ENCODE measurements at places on chromosomes 2 and 18. TPM values are rescaled to one million over a fixed set of nuclear protein-coding genes. Genes with fewer than 3 reads are reported as not detected.

Gene ZRANB3
- 9.0 TPM for total RNA-seq

Gene SERPINB13
- not detected for total RNA-seq

Gene PTH2R
- total RNA-seq, result not detected

Gene TCF4
- 11.5 TPM for total RNA-seq

Gene SCN9A
- 1.8 TPM for total RNA-seq

Gene DCDC2C
- 0.33 TPM for total RNA-seq

Gene TLX2
- not detected for total RNA-seq

Gene CGREF1
- total RNA-seq, result 0.26 TPM

Gene COL3A1
- total RNA-seq, result not detected

Gene TMEM214
- total RNA-seq, result 34.1 TPM

Gene DUSP2
- 1.0 TPM for total RNA-seq

Gene NCKAP5
- 0.47 TPM for total RNA-seq

Gene LRRTM4
- 0.03 TPM for total RNA-seq

Gene DRC1
- total RNA-seq, result not detected

Gene ATP5MC3
- total RNA-seq, result 259 TPM

Gene SERPINB3
- total RNA-seq, result not detected

Gene HADHB
- total RNA-seq, result 62.2 TPM

All from HT1080 (cell line).